ENCODE measurements at places on chromosomes 5 and 9.

DNA sequence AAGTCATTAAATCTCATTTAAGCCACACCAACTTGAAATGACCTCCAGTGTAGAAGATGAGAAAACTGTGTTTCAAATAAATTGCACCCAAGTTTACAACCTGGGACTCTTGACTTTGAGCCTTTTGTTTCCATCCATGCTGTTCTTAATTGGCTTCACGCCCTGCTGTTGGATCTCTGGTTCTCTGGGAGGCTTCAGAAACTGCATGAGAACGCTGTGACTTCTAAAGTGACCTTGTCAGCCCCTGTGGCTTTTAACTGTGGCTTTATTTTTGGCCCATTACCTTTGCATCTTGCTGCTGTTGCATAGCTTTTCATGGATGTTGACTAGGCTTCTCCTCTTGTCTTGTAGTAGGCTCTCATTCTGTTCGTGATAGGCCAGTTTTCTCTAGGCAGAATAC lies 29.3 kb downstream of the TNFAIP8 start:
- no peak for DNase-seq

- DNase-seq = no peak
Observed at GRCh38 chr9:113572076-113572861, 108.7 kb downstream of the RGS3 start.

DNA sequence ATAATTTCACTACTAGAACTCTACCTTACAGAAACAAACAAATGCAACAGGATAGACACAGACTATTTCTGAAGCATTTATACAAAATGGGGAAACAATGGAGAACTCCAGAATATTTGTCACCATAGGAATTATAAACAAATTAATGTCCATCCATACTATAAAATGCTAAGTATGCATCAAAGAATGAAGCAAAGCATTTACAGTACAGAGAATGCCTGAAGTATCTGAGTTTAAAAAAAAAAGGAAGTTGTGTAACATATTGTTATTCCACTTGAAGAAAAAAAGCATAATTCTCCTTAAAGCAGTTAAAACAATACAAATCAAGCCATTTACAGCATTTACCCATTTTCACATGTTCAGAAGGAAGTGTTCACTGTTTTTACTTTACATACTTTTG lies 53.0 kb downstream of the DROSHA start:
- no peak for DNase-seq

DNA sequence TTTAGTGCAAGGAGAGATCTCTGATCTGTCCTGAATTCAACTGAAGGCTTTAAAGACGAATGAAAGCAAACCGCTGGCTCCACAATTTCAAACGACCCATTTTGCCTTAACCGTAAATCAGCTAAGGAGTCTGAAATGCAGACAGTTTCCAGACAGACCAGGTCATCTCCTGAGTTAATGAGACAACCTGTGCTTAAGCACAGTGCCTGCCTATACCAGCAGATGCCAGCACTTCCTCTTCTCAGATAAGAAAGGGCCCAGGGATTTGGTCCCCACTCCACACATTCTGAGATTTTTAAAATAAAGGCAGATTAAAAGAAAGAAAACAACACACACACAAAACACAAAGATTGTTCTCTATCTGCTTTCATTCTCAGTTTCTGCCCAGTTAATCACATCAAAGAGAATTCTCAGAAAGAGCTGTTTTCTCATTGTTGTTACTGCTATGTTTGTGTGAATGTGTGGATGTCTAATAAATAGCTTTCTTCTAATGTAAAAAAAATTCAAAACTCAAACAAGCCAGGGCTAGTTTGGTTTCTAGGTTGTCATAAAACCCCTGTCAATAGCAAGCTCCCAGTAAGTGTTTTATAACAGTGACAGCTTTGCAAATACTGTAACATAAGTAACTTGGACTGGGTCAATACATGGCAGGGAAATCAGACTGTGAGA lies 157.7 kb upstream of the SLC24A2 start:
- peak; percentile 47 for DNase-seq

DNA sequence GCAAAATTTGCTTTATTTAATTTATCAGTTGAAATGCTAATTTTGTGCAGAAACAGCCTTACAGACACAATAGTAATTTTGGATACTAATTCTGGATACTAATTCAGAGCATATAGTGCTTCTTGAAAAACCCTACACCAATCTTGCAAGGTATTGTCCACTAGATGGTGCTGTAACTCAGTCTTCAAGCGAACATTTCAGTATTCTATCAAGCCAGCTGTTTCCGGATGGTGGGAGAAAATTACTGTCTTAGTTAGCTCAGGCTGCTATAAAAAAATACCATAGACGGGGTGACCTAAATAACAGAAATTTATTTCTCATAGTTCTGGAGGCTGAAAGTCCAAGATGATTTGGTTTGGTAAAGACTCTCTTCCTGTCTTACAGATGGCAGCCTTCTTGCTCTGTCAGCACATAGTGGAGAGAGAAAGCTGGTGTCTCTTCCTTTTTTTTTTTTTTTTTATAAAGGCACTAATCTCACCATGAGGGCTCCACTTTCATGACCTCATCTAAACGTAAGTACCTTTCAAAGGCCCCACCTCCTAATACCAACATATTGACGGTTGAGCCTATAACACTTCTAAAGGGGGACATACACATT lies 1306.5 kb upstream of the CDH9 start:
- DNase-seq = peak; percentile 16

Data from fibroblast of mammary gland (primary cell).